Activated naive CD8-positive, alpha-beta T cell treated with anti-CD3 and anti-CD28 coated beads for 36 hours (primary cell): ENCODE measurements at places on chromosomes 7 and 10. TPM values are rescaled to one million over a fixed set of nuclear protein-coding genes. Genes with fewer than 3 reads are reported as not detected.

GRCh38 chr7:133082390-133082766 is 488 bp upstream of the CHCHD3 start:
- DNase-seq: no peak

GRCh38 chr7:18402488-18403183 is 92.9 kb upstream of the HDAC9 start:
- no peak for DNase-seq

- DNase-seq: no peak
Observed at GRCh38 chr10:69375307-69376151, 41.2 kb downstream of the TACR2 start.

C10orf88 gene
- 9.5 TPM for total RNA-seq

CADPS2 gene
- not detected for total RNA-seq
